ENCODE measurements at places on chromosomes 13 and 19. TPM values are rescaled to one million over a fixed set of nuclear protein-coding genes. Genes with fewer than 3 reads are reported as not detected.

Gene KASH5
- total RNA-seq, result not detected

Gene NAPSA
- not detected for total RNA-seq

Gene DUXA
- not detected for total RNA-seq

Gene FBXO17
- total RNA-seq, result 24.1 TPM

Gene TSEN34
- total RNA-seq, result 60.0 TPM
